AG08396 (cell line): ENCODE measurements at places on chromosomes 2 and 18.

DNA sequence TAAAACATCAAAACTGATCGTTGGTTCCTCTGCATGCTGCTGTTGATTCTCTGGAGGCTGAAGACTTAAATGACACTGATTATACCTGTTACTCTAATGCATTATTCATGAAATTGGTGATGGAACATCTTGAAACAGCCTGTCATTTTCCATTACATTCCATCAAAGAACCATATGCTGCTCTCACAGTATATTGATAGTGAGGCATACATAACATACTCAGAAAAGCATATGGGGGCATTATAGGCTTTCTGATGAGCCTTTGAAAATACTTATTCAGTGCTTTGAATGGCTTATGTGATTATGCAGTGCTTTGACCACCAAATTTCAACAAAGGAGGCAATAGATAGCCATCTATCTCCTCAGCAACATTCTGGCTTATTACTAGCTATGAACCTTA is 392.1 kb downstream of the CDH19 start:
- no peak for DNase-seq

GRCh38 chr2:71610671-71611070 is 157.3 kb downstream of the DYSF start:
- DNase-seq, result no peak

DNA sequence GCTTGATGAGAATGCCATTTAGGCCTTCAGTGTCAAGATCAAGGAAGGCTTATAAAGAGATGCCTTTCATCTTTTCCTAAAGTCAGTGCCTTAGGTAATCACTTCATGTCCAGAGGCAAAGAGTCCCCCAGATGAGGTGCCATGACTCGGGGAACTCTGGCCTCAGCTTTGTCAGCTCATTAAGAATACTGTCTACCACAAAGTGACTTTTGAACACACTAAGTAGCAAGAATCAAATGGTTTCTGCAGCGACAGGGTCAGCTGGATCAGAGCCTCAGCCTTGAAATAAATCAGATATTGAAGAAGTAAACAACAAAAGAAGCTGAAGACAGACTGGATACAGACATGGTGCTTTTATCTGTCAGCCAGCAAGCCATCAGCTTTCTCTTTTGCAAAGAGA is 120.1 kb upstream of the SLC39A10 start:
- DNase-seq, result no peak

GRCh38 chr2:108806371-108807113 is 20.0 kb downstream of the CCDC138 start:
- DNase-seq, result no peak

DNA sequence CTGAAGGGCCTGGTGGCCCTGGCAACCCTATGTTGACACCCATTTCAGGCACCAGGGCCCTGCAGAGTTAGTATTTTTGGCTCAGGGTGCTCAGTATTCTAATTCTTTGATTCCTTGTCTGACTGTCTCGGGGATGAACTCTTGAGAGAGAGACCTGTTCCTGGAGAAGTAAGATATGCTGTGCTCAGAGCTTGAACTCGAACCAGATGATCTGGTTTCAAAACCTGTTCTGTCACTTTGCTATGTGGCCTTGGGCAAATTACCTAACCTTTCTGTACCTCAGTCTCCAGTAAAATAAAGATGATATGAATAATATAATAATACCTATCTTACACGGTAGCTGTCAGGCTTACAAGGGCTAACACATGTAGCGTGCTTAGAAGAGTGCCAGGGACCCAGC is 294.2 kb downstream of the DYSF start:
- DNase-seq, result no peak

- no peak for DNase-seq
Observed at GRCh38 chr2:38583994-38584393, 18.7 kb downstream of the HNRNPLL start.

DNA sequence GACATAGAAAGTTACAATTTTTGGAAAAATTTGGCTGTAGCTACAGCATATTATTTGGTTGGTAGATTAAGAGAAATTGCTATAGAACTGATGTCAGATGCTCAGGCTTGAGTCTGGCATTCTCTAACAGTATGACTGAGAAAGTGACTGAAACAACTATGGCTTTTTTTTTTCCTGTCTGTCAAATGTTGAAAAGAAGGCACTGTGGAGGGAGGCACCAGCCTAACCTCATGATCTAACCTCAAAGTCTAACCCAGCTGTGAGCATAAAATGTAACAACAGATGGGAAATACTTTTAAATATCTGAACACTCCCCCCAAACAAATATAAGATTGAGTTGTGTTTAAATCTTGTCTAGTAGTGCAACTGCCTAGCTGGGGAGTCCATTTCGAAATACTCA is 629.1 kb downstream of the LRP1B start:
- no peak for DNase-seq

DNA sequence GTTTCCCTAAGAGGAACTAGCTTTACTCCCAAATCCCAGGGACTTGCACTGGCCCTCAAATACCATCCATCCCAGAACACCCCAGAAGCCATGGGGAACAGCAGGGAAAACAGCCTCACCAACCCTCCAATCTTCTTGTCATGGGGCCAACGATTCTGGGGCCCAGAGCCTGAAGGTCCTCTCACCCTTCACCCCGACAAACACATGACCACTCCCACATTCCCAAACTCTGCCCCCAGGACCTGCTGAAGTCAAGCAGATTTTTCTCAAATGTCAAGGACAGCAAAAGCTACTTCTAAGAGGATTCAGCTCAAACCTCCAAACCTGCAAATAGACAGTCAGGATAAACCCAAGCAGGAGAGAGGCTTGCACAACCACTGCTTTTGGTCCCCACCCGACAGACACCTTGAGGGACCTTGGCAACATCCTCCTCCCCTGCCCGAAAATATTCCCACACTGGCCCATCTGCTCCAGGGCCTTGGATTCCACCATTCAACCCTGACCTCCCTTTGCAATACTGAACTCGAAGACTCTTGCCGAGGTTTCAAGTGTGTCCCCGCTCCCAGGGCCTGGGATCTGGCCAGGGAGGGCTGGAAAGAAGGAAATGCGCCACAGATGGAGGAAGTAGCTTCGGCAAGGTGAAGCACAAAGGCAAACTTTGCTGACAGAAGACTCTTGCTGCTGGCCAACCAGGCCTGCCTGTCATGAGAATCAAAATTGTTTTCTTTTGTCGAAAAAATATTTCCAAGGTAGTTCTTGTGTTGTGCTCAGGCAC is 143.3 kb downstream of the ZFP36L2 start:
- no peak for DNase-seq

DNA sequence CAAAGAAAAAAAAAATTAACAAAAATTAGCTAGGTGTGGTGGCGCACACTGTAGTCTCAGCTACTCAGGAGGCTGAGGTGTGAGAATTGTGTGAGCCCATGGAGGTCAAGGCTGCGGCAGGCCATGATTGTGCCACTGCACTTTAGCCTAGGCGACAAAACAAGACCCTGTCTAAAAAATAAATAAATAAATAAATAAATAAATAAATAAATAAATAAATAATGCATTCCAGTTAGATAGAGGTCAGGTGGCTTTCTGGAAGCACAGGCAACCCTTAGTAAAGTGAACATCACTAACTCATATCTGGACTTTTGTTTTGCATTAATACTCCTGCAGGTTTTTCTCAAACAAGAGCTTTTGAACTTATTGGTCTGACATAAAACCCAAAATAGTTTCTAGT is 206.8 kb downstream of the L3MBTL4 start:
- no peak for DNase-seq

GRCh38 chr2:212619954-212620353 is 81.4 kb upstream of the ERBB4 start:
- no peak for DNase-seq

GRCh38 chr18:62716619-62717168 is 1.4 kb downstream of the PHLPP1 start:
- peak; percentile 19 for DNase-seq

DNA sequence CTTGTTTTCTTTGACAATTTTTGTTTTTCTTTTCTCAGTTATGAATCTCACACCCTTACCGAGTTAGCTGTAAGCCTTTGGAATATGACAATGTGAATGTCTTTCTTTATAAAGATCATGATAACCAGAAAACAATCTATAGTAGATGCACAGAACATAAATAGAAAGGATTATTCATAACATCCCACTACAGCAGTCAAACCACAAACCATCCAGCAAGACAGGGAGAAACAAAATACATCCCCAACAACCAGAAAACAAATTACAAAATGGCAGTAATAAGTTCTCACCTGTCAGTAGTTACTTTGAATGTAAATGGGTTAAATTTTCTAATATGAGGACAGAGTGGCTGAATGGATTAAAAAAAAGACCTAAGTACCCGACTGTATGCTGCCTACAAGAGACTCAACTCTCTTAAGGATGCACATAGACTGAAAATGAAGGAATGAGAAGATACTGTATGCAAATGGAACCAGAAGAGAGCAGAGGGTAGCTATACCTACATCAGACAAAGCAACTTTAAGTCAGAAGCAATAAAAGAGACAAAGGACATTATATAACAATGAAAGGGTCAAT is 124.6 kb downstream of the ZNF532 start:
- DNase-seq, result no peak

- no peak for DNase-seq
Observed at GRCh38 chr2:98145070-98145469, 58.1 kb downstream of the VWA3B start.

DNA sequence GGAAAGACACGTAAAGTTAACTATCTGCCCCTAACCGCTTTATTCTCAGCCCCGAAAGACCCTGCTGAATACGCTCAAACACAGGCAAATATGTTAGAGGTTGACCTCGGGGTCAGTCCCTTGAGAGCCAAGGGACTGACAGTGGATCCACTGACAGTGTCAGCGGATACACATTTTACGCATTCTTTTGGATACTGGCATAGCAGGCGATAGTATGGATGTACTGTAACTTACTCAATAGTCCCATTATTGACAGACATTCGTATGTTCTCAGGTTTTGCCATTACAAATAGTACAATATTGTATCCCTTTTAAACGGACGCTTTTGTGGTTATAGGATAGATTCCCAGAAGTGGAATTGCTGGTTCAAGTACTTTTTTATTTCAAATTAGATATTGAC is 13.4 kb downstream of the ATP6V1B1 start:
- DNase-seq, result no peak

DNA sequence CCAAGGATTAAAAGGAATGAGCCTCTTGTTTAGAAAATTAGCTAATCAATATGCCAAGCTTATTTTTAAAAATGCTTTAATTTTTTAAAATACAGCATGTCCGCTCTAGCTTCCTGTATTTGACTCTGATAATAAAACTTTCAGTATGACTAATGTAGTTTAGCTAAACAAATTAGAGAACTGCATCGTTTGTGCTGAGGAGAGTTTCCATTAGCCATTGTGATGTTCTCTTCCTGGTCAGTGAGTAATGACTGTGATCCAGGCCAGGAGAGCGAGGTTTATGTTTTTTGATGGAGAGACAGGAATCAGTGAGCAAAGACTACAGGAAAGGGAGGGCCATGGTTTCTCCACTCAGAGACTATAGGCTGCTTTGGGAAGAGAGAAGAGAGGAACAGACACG is 237.2 kb upstream of the ETAA1 start:
- DNase-seq, result peak; percentile 34

DNA sequence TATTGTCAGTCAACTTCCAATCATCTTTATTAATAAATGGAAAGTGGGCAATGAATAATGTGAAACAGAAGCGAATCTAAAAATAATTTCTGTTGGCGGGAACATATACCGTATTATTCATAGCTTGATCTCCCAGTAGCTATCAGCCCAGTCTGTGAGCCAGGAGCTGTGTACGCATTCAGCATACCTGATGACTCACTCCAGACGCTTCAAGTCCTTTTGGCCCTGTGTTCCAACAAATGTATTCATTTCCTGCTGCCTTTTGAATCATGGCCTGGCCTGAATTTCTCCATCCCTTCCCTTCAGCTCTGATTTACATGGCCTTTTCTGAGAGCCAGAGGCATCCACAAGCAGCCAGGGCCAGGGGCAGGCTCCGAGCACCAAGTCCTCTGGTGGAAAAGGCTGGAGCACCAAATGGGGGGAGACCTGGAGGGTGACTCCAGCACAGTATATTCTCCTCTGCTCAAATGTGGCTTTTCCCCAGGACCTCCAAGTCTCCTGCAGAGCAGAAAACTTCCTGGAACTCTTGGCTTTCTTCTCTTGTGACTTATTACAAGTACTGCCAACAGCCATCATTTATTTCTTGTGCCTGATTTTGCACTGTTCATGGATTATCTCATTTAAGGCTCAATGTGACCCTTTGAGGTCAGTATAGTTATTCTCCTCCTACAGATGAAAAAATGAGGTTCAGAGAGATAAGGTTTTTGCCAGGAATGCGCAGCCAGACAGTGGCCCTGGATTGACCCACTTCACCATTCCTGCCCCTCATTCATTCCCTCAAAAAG is 108.7 kb downstream of the EN1 start:
- peak; percentile 84 for DNase-seq

DNA sequence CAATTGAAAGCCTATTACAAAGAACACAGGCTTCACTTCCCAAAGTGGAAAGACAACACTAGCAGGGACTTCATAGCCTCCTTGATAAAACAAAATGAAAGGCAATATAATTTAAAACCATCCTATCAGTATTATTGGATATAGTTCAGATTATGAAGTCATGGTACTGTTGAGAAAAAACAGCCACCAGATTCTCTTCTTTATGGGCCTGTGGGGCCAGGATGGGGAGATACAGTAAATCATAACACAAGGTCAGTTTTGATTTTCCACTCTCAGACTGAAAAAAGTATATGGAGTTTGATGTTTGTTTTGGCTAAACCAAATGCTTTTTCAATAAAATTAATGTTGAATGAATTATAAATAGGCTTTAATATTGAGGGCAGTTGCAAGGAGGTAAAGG is 129.1 kb downstream of the BCL2L11 start:
- no peak for DNase-seq

GRCh38 chr2:101750688-101751087 is 53.2 kb downstream of the MAP4K4 start:
- DNase-seq, result no peak

DNA sequence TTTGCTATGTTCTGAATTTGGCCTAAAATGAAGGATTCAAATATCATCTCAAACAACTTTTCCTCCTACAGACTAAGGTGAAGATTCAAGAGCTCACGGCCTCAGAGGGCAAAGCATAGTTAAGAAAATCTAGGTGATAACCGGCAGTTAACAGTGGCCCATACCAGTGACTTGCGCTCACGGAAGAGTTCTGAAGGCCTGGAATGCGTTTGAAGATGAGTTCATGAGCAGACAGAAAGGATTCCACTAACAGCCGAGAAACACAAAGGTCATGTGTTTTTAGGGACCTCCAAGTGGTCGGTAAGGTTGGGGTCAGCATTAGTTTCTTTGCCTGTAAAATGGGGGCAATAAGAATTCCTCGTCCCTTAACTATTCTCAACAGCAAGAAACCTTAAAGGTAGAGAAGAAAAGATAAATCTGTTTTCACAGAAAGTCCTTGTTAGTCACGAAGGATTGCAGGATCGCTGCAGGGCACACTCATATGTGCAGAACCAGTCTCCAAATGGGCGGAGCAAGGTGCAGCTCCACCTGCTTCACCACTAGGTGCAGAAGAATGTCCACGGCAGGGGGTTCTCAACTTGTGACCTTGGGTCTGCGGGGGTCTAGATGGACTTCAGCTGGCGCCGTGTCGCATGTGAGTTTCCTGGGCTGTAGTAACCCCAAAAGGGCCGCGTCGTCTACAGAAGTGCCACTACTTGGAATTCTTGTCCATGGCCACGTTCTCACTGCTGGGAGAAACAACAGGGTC is 708 bp upstream of the RPIA start:
- DNase-seq, result peak; percentile 15

GRCh38 chr2:134370655-134371445 is 117.0 kb downstream of the MGAT5 start:
- DNase-seq, result no peak
